ENCODE measurements at places on chromosomes 13 and 19. TPM values are rescaled to one million over a fixed set of nuclear protein-coding genes. Genes with fewer than 3 reads are reported as not detected.

B3GNT8 gene
- 2.9 TPM for total RNA-seq

ACTL9 gene
- not detected for total RNA-seq

GALP gene
- not detected for total RNA-seq

DNAAF3 gene
- total RNA-seq = 0.26 TPM

ZNF790 gene
- 8.5 TPM for total RNA-seq

SIGLECL1 gene
- total RNA-seq = not detected

TTC9B gene
- not detected for total RNA-seq

FXYD1 gene
- not detected for total RNA-seq

GRIN2D gene
- total RNA-seq = 0.13 TPM

CLEC11A gene
- total RNA-seq = 2.1 TPM

ZNF208 gene
- 0.13 TPM for total RNA-seq

DHDH gene
- 0.13 TPM for total RNA-seq

FSD1 gene
- 6.3 TPM for total RNA-seq

PRR12 gene
- total RNA-seq = 2.9 TPM

CBLC gene
- total RNA-seq = 0.13 TPM

ZNF221 gene
- 4.4 TPM for total RNA-seq

KLK13 gene
- total RNA-seq = not detected

ELSPBP1 gene
- total RNA-seq = not detected

C19orf85 gene
- not detected for total RNA-seq

FREM2 gene
- total RNA-seq = not detected

RBM26 gene
- total RNA-seq = 13.4 TPM

ZNF799 gene
- total RNA-seq = 6.6 TPM

FPR2 gene
- total RNA-seq = not detected

TYROBP gene
- not detected for total RNA-seq

HPN gene
- not detected for total RNA-seq

GPR12 gene
- not detected for total RNA-seq

PLPPR3 gene
- 0.38 TPM for total RNA-seq

TSSK6 gene
- 0.26 TPM for total RNA-seq

PPM1N gene
- total RNA-seq = 1.0 TPM

FUT1 gene
- 7.7 TPM for total RNA-seq

NCR1 gene
- not detected for total RNA-seq

CYP2A7 gene
- total RNA-seq = not detected

ZNF615 gene
- 5.4 TPM for total RNA-seq

CTU1 gene
- 5.4 TPM for total RNA-seq

CEACAM8 gene
- total RNA-seq = not detected
